ENCODE measurements at places on chromosomes 13 and 19.

GRCh38 chr19:46254776-46255175 lies 25.2 kb downstream of the IGFL1 start:
- DNase-seq = no peak

DNA sequence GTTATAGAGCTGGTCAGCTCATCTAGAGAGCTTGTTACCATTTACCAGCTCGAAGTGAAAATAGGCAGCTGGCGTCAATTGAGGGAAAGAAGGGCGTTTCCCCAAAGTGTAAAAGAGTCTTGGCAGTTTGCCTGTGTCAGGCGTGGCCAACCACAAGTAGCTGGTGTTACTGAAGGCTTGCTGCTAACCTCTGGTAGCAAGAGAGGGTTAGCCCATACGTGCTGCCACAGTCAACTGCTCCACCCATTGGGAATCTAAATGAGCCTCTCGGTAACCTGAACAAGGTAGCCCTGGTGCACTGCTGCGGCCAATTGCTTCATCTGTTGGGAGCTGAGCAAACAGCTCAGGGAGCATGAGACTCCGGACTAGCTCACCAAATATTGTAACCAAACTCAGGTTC lies 314.9 kb upstream of the SLITRK5 start:
- DNase-seq = no peak

DNA sequence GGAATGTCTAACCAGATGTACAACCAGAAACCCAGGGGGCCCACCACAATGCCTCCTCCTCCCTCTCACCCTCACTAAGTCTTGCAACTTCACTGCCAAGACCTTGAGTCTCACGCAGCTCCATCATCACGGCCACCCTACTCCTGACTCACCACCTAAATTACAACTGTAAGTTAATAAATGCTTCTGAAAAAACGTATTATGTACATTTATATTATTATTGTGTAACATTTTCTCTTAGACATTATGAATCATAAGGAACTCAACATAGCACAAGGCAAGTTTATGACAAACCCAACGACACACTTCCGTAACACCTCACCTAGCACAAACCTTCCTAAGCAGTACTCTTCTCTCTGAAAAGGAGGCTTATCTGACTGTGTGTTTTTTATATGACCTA lies 20.7 kb downstream of the MIPEP start:
- DNase-seq = no peak

- no peak for DNase-seq
Measured at GRCh38 chr13:109745702-109746101, 40.7 kb downstream of the IRS2 start.

- DNase-seq = no peak
Measured at GRCh38 chr13:44230071-44230470, 143.6 kb upstream of the SERP2 start.

- DNase-seq = no peak
Measured at GRCh38 chr13:79393564-79394249, 12.3 kb downstream of the RBM26 start.

DNA sequence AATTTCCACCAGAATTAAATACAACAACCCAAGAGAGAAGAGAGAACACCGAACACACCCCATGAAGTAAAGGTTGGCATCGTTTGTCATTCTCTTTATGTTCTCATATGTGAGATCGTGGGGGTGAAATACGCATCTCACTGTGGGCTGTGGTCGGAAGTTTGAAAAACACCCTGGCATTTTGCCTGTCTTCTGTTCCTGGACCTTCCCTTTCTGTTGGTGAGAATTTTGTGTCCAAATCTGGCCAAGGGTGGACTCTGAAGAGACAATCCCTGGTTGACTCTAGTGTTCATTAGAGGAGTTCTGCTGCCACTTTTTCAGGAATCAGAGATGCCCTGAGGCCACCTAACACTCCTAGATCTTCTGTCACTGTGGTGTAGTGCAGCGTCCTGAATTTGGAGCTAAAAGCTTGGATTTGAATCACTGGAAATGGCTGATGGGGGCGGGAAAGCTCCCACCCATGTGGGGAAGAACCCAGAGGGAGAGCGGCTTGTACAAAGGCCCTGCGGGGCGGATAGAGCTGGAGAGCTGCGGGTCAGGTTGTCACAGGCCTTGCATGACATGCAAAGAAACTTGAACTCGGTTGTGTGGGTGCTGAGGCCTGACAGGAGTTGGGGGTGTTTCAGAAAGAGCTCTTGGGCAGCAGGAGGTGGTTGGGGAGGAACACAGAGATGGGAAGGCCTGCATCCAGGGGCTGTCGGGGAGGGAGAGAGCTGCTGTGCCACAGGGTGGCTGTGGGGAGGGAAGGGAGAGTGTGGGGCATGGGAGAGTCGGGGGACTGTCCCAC lies 11.1 kb upstream of the SPATA13 start:
- DNase-seq = no peak

DNA sequence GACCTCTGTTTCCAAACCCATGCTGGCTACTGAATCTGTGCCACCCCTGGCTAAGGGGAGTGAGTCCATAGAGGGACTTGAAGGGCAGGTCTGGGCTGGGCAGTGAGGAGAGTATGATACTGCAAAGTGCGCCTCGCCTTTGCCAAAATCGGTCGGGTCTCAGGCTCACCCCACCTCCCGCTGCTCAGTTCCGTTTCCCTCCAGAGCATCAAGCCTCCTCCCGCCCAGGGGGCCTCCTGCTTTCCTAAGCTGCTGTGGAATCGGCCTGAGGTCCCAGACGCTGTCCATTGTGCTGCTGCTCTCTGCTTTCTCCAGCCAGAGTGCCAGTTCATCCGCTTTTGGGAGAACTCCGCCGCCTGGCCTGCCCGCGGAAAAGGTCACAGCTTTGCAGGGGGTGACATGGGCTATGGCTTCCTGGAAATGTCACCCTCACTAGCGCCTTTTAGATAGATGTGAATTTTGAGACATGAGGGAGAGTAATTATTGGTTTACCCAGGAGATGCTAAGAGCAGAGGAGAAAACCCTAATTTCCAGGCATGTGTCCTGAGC lies 1418.4 kb downstream of the UQCRFS1 start:
- DNase-seq = no peak

GRCh38 chr19:56960959-56961543 lies 120.5 kb upstream of the PEG3 start:
- DNase-seq = no peak

GRCh38 chr13:80239571-80240255 lies 101.2 kb downstream of the SPRY2 start:
- no peak for DNase-seq

- no peak for DNase-seq
Measured at GRCh38 chr19:9370738-9371619, 8.2 kb downstream of the ZNF177 start.

DNA sequence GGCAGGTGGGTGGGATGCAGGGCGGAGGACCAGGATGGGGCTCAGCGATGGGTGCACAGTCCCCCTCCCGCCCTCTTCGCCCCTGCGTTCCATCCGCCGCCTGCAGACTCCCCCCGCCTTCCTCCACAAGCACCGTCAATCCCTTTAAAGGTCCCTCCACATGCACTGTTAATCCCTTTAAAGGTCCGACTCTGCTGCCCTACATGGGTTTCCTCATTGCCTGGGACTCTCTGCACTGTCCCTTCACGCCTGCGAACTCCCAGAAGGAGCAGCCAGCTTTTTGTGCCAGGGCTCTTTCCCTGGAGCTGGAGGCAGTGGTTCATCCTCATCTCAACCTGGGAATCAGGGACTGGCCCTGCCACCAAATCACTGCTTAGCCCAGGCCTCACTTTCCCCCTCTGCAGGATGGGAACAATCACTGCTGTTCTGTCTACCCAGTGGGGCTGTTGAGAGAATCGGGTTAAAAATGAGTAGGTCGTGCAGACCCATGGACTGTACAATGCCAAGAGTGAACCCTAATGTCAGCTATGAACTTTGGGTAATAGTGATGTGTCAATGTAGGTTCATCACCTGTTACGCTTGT lies 20.4 kb downstream of the ZNF574 start:
- no peak for DNase-seq

DNA sequence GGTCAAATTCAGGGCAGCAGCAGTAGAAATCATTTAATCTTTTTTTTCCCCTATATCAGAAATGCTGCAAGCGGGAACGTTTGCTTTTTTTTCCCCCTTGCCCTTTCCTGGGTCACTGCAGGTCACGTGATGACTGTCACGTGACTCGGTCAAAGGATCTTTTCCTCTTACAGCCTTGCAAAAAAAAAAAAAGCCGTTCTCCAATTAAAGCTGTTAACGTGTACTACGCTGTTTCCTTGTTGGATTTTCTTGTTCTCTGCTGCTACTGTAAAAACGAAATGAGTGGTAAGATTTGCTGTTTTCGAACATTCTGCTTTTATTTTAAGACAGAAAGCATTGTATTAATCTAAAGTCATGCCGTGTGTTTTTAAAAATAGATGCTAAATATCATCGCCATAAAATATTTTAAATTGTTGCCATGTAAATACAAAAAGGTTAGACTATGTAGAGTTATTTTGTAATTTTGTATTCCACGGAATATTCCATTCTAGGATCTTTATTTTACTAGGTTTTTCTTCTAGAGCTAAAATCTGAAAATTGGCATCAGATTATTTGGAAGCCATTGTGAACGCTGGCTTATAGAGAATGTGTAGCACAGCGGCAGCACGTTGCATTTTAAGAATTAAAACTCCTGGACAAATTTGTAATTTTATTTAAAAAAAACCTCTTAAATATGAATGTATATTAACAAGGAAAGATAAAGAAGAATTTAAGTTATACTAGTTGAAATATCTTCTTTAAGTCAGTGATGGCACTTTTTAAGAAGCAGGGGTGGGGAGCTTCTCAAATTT lies 109.8 kb upstream of the MLNR start:
- peak; percentile 66 for DNase-seq

DNA sequence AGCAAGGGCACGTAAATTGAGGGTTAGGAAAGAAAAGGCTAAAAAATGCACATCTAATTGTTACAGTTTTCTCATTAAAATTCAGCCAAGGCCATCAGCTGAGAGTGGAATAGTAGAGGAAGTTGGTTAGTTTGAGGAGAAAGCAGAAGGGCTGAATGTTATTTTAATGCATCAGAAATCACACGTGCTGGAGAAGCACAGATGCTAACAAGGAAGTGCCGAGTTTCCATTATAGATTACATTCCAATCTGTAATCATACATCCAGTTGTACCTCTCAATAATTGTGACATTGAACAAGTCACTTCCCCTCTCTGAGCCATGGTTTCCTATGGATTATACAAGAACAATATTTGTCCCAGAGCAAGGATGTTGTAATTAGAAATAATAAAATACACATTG lies 25.1 kb downstream of the FPR3 start:
- DNase-seq = no peak

DNA sequence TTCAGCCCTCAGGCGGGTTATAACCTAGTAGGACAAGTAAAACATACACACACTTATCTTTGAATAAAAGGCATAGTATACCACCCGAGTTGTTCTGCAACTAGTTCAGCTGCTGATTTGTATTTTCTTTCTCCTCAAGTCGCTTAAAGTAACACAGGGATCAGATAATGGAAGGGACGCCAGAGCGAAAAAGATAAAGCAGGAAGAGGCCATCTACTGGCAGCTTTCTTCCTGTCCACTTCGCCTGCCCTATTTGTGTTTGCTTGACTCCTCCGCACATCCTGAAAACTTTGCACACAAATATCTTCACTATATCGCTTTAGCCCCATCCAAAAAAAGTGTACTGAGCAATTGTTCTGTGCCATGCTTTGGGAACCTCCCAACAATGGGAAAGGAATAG lies 238.0 kb upstream of the SOX21 start:
- DNase-seq = no peak

- no peak for DNase-seq
Measured at GRCh38 chr13:41468631-41469030, 11.3 kb downstream of the RGCC start.

DNA sequence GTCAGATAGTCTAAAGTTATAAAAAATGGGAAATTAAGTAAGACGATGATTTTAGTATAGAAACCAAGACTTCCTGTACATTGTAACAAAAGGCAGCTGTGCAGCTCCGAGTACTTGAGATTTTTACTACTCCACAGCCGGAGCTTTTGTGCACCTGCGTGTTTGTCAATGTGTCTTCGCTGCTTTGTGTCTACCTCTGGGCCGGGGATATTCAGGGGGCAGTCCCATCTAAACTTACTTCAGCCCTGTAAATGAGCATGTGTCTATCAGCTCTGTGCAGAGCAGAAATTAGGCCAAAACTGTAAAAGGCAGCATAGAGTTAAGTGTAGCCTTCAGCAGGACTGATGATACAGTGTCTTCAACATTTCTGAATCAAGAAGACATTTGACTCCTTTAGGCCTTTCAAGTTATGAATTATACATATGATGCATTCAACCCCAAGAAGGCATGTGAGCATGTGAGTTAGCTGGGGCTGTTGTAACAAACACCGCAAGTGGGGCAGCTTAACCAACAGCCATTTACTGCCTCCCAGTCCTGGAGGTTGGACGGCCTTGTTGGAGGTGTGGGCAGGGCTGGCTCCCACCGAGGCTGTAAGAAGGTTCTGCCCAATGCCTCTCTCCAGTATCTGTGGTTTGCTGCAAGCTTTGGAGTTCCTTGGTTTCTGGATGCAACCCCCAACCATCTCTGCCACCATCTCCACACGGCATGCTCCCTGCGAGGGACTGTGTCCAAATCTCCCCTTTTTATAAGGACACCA lies 191.0 kb upstream of the IRS2 start:
- DNase-seq = no peak

DNA sequence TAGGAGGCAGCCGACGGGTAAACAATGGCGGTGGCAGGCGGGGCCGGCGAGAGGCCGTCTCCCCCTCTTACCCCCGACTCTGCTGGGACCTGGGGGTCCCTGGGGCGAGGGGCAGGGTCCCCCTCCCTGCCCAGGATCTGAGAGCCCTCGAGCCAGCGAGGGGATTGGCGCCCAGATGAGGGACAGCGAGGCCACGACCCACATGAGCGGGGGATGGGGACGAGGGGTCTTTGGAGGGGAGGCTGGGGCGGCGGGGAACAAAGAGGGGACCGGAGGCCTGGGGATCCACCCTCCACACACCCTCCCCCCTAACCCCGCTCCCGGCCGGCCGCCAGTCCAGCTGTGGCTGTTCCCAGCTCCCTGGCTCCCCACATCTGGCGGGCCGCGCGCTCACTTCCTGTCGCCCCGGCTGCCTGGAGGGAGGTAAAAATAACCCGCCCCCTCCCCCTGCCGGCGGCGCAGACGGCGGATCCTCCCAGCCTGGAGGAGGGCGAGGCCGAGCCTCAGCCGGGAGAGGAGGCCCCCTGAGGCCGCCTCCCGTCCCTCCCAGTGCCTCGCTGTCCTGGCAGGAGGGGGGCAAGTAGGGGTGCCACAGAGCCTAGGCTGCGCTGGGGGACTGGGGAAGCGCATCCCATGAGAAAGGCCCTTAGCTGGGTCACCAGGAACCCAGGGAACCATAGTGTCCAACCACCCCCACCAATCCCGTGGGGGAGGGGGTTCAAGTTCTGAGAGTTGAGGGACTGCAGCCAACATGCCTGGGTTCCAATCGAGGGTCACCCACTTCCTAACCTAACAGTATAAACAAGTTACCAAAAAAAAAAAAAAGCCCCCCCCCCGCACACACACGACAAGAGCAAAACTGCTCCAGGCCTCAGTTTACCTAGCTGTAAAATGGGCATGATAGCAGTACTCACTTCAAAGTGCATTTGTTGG lies 29.3 kb upstream of the NANOS3 start:
- DNase-seq = peak; percentile 78

GRCh38 chr13:48353590-48353989 lies 50.0 kb downstream of the RB1 start:
- DNase-seq = no peak

- no peak for DNase-seq
Measured at GRCh38 chr19:47228937-47229675, 1.9 kb downstream of the BBC3 start.

- DNase-seq = no peak
Measured at GRCh38 chr13:20422362-20422761, 103.3 kb downstream of the CRYL1 start.

- DNase-seq = no peak
Measured at GRCh38 chr13:98537740-98538139, 39.2 kb downstream of the STK24 start.

GRCh38 chr19:35114353-35115176 lies 1.1 kb upstream of the FXYD3 start:
- peak; percentile 39 for DNase-seq

Data from stimulated activated CD8-positive, alpha-beta memory T cell treated with anti-CD3 and anti-CD28 coated beads, Interleukin-15, amount 100 ng/mL, for 48 hours (primary cell).